Nasal cavity respiratory epithelium epithelial cell of viscerocranial mucosa (primary cell): ENCODE measurements at places on chromosomes 4 and X. TPM values are rescaled to one million over a fixed set of nuclear protein-coding genes. Genes with fewer than 3 reads are reported as not detected.

Gene AMOT
- under 0.01 and 1.1 TPM in 2 replicates for total RNA-seq

Gene PABPC1L2A
- total RNA-seq: not detected in 2 replicates

Gene ATP8A1
- 1.0 and 1.9 TPM in 2 replicates for total RNA-seq

Gene CHIC2
- total RNA-seq: 31.5 and 37.9 TPM in 2 replicates

Gene TGIF2LX
- total RNA-seq: not detected in 2 replicates

Gene FAM47A
- not detected in 2 replicates for total RNA-seq

Gene CT45A2
- not detected in 2 replicates for total RNA-seq

Gene OPN1MW
- not detected in 2 replicates for total RNA-seq

Gene CLCN5
- 12.0 and 13.7 TPM in 2 replicates for total RNA-seq

Gene ENPEP
- 0.34 TPM in 1 of 2 replicates, not detected in the other for total RNA-seq

Gene MAPK10
- 5.1 and 7.9 TPM in 2 replicates for total RNA-seq
